Activated CD4-positive, alpha-beta T cell treated with anti-CD3 and anti-CD28 coated beads, Interleukin-2, Interleukin-6, amounts not matched to agents 100 ng/mL and 50 ng/mL, durations not matched to agents 16 hours and 8 hours (primary cell): ENCODE measurements at places on chromosomes 2 and 18.

DNA sequence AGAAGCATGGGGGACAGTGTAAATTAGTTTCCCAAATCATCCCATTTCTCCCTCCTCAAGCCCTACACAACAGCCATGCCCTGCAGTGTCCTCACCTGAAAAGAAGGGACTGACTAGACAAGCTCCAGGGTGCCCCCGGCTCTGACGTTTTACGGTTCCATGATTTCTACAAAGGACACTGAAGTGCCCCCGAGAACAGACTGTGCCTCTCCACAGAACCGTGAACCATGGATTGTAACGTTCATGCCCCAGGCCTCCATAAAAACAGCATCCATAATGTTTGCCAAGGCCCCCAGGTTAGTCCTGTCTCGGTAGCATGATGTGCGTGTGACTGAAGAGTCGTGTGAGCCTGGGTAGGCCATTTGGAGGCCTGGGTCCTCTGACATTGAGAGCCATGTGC lies 7.0 kb upstream of the ACOXL start:
- no peak for DNase-seq

GRCh38 chr18:34978953-34979608 lies 62.1 kb upstream of the MAPRE2 start:
- peak; percentile 75 for DNase-seq

GRCh38 chr18:32771169-32771751 lies 1.6 kb downstream of the KLHL14 start:
- no peak for DNase-seq

DNA sequence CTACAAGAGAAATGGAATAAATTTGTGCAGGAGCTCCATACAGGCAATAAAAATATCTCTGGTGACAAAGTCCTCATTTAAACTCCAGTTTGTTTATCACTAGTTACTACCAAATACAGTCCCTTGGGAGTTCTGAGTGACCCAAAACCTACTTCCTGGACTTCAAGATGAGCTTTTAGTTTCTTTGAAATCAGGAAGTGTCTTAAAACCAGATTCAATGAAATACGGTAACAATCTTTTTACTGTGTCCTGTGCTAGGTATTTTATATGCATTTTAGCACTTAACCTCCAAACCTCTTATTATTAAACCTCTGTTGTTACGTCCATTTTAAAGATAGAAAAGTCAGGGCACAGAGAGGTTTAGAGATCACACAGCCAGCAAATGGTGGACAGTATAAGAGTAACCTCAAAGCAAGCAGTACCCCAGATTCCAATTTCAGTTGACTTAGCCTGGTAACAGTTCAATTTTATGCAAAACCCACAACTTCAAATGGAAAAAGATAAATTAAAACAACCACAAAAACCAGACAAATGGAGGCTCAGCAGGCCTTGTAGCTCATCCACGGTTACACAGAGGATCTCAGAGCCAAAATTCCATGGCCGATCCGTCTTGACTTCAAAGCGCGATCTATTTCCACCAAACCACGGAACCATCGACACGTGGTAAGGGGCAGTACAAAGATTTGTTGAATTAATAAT lies 1.3 kb upstream of the KCMF1 start:
- DNase-seq: peak; percentile 45

DNA sequence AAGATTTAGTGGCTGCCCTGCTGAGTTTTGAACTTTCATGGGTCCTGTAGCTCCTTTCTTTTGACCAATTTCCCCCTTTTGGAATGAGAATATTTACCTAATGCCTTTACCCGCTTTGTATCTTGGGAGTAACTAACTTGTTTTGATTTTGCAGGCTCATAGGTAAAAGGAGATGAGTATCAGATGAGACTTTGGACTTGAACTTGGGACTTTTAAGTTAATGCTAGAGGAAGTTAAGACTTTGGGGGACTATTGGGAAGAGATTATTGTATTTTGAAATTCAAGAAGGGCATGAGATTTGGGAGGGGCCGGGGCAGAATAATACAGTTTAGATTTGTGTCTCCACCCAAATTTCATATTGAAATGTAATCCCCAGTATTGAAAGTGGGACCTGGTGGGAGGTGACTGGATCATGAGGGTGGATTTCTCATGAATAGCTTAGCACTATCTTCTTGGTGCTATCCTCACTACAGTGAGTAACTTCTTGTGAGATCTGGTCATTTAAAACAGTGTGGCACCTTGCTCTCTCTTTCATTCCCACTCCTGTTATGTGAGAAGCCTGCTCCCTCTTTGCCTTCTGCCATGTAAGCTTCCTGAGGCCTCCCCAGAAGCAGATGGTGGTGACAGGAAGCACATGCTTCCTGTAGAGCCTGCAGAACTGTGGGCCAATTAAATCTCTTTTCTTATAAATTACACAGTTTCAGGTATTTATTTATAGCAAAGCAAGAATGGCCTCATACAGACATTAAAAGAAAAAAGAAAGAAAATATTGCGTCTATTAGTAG lies 6.1 kb downstream of the ADI1 start:
- DNase-seq: no peak

GRCh38 chr2:101820519-101820918 lies 123.0 kb downstream of the MAP4K4 start:
- no peak for DNase-seq

DNA sequence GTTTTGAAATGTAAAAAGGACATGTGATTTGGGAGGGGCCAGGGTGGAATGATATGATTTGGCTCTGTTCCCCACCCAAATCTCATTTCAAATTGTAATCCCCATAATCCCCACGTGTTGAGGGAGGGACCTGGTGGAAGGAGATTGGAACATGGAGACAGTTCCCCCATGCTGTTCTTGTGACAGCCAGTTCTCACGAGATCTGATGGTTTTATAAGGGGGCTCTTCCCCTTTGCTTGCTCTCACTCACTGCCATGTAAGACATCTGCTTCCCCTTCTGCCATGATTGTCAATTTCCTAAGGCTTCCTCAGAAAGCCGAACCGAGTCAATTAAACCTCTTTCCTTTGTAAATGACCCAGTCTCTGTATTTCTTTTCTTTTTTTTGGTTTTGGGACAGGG lies 39.2 kb downstream of the FECH start:
- no peak for DNase-seq

DNA sequence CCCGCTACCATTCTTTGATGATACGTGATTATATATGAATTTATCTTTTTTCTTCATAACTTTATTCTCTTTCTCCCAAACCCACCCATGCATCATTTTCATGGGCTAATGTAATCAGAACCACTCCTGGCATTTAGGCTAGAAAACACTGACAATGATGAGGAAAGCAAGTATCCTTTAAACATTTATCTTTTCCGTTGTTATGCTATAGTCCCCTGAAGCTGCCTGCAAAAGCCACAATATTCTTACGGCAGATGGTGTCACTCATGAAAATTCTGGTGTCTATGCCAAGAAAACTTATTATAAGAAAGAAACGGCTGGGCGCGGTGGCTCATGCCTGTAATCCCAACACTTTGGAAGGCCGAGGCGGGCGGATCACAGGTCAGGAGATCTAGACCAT lies 221.8 kb upstream of the CTAGE1 start:
- DNase-seq: no peak

DNA sequence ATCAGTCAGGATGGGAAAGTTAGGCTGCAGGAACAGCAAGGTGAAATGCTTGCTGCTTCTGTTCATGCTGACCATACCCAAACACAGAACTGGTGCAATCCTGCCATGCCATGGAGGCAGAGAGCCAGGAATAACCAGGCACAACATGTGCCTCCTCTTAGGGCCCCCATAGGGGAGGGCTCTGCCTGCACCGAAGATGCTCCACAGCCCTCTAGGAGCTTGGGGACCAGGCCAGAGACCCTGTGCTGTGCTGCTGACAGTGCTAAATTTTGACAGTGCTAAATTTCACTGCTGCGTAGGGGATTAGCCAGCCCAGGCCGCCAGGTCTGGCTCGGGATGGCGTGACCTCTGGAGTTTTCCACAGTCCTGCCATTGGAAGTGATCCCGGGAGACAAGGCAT lies 173.3 kb downstream of the SH3RF3 start:
- no peak for DNase-seq

DNA sequence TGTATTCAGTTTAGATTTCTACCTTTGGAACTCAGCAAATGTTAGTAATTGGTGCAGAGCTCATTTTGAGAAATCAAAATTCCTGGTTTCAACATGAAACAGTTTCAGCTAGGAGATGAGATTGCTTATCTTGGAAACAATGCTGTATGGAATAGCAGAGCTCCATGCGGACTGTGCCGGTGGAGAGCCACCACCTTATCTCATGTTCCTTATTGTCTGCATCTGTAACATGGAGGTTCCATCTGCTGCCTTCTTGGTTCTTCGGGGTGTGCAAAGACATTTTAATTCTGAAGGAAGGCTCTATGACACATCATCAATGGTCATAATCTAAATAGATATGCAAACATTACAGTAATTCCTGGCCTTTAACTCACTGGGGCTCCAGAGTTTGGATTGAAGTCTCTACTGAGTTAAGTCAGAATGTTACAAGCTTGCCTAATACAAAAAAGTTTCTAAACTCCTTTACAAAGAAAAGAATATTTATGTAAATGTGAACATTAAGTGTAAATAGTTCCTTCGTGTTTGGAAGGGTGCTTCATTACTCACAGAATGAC lies 65.3 kb downstream of the PRKRA start:
- no peak for DNase-seq

DNA sequence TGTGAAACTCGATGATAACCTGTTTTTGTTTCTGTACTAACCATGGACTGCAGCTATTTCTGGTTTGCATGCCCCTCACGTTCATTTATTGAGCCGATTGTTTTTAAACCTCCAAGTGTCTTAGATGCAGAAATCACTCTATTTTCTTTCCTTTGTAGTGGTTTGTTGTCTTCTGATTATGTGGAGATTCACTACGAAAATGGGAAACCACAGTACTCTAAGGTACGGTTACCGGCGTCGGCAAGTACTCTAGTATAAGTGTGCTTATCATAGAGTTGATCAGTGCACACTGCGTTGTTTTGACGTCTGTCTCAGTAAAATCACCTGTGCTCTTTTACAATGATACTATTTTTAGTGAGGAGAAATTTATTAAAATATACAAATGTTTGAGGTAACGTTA lies 87.4 kb downstream of the ADAM23 start:
- DNase-seq: peak; percentile 40

DNA sequence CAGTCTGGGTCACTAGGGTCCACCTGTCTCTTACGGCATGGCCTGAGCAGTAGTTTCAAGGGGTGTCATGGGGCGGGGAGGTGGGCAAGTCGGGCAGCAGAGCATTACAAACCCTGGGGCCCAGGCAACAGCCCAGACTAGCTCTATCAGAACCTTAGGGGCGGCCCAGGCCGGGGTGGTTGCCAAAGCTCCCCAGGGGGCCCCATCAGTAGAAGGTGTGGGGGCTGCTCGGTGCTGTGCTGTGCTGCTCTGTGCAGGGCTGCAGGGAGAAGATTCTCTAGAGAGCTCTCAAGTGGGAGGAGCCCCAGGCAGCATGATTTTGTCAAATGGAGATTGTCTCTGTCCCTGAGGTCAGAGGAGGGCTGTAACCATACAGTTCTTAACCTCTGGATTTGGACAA lies 36.4 kb upstream of the SLC14A1 start:
- DNase-seq: peak; percentile 35

GRCh38 chr2:190216829-190217228 lies 102.8 kb downstream of the HIBCH start:
- DNase-seq: no peak

DNA sequence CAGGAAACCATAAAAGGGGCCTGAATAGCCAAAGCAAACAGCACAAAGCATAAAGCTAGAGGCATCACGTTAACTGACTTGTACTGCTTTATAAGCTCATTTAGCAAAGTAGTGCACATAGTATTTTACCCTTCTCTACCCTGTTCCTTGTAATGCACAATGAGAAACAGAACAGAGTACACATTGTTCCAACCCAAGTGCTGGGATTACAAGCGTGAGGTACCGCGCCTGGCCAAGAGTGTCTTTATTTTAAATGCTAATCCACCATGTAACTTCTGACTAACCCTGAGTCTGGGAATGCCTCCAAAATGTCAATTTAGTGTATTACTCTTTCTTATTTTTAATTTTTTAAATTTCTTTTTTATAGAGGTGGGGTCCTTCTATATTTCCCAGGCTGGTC lies 46.4 kb upstream of the STON1 start:
- no peak for DNase-seq

- DNase-seq: no peak
Measured at GRCh38 chr18:11901826-11902438, 6.2 kb downstream of the MPPE1 start.

DNA sequence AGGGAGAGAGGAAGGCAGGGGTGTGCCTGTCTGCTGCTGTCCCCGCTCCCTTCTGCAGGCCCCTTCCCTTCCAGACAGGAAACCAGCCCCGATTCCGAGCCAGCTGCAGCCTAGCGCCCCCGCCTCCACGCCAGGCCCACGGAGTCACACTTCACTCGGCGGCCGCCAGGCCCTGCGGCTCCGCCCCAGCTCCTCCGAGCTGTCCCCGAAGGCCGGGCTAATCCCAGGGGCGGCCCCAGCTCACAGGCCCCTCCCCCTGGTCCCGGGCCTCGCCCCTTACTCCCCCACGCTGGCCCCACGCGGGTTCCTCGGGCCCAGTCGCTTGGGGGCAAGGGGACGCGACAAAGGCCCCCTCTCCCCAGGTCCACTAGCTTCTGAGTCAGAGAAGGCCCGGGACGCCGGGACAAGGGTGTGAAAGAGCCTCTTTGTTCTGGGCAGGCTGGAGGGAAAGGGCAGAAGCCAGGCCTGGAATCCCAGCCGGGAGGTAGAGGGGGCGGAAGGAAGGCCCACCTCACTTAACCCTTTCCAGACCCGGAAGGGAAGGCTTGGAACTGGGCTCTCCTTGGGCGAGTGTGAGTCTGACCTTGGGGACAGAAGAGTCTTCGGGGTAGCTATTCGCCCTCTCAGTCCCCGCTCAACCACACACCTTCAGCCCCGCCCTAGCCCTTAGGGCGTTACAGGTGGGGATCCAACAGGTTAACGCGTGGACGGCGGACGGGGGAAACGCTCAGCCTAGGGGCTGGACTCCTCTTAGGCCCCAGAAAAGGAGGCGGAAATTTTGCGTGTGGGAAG lies 1.2 kb downstream of the RTKN start:
- peak; percentile 51 for DNase-seq

DNA sequence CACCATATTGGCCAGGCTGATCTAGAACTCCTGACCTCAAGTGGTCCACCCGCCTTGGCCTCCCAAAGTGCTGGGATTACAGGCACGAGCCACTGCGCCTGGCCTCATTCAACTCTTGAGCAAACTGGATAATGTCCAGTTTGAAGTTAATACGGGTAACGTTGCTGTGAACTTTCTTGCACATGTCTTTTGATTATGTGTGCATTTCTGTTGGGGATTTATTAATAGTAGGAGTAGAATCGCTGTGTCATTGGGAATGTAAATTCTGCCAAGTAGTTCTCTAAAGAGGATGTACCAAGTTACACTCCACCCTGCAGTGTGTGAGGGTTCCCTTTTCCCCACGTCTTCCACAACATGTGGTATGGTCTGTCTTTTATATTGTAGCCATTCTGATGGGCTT lies 6.2 kb downstream of the IMPA2 start:
- no peak for DNase-seq

GRCh38 chr2:197079832-197080555 lies 153.5 kb upstream of the PGAP1 start:
- no peak for DNase-seq
